ENCODE measurements at places on chromosomes 1 and 21. TPM values are rescaled to one million over a fixed set of nuclear protein-coding genes. Genes with fewer than 3 reads are reported as not detected.

DNA sequence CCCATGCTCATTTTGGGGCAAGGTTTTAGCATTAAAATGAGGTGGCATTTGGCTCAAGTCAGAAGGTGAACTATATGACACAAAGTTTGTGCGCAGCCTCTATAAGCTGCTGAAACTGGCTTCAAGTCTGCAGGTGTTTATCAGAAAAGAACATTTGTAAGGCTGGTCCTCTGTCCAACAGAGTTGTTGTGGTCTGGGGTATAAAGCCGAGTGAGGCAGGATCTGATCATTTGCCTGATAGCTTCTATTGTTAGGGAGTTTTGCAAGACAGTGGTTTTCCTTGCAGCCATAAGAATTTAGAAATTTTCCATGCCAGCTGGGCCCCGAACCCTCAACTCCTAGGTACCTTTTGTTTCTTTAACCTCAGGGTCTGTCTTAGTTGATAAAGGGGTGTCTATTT, 130.8 kb downstream of the PGBD5 start:
- DNase-seq = no peak
- H3K4me3 ChIP-seq = no peak overlapping the region
- no peaks in the 10 kb centered on the region for H3K36me3 ChIP-seq
- no peak overlapping the region for H3K27ac ChIP-seq
- H3K27me3 ChIP-seq = no peaks in the 10 kb centered on the region
- no peaks in the 10 kb centered on the region for H3K4me1 ChIP-seq

DNA sequence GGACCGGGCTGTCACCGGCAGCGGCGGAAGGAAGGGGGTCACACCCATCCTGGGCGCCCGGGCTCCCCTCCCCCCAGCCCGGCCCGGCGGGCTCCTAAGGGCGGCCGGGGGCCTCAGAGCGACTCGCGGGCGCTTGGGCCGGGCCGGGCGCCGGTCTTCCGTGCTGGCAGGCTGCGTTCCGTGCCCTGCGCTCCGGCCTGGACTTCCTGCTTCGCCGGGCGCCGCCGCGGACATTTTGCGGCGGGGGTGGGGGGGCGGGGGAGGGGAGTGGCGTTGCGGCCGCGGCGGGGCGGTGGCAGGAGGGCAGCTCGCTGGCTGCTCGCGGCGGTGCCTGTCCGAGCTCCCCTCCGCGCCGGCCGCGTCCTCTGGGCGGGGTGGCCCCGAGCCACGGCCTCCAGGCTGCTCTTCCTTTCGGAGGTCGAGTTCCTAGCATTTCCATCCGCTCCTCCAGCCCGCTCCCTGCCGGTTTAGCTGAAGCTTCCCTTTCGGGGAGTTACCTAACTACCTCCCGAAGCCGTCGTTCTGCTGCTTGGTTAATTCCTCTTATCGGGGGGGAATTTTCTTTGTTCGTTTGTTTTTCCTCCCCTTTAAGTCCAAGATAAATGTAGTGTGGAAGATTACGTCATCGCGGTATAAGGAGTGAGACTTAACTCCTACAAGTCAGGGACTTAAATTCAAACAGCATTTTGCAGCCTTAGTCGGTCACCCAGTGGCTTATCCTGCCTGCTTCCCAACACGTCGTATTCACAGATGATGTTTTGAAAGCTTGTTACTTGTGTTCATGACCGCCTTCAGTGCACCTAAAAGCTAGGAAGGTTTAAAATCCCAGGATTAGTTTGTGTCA, 730 bp downstream of the CDC42 start:
- peaks cover 34% of the 10 kb centered on the region for H3K4me1 ChIP-seq
- H3K27me3 ChIP-seq = no peaks in the 10 kb centered on the region
- no peaks in the 10 kb centered on the region for H3K36me3 ChIP-seq
- peak overlapping the region; percentile 97 for H3K4me3 ChIP-seq

DNA sequence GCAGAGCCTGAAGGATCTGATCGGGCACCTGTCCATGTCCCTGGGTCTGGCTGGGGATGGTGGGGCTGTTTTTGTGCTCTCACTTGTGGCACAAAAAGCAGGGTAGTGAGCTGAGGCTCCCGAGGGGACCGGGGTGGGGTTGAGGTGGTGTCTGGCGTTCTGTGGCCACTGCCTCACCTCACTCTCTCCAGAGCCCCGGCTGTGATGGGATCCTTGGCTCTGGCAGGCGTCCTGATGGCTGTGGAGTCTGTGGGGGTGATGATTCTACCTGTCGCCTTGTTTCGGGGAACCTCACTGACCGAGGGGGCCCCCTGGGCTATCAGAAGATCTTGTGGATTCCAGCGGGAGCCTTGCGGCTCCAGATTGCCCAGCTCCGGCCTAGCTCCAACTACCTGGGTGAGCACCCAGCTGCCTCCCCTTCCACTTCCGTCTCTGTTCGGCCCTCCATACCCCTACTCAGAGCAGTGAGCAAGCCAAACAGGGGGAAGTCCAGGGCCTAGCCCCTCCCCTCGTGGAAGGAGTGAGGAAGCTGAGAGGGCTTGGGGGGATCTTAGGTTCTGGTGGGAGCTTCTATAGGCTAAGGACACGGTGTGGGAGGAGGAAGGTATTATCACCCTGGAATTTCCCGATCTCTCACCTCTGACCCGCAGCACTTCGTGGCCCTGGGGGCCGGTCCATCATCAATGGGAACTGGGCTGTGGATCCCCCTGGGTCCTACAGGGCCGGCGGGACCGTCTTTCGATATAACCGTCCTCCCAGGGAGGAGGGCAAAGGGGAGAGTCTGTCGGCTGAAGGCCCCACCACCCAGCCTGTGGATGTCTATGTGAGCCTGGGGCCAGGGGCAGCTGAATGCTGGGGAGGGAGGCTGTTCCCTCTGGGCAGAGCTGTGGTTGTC, 7.0 kb downstream of the ADAMTSL4 start:
- H3K27ac ChIP-seq = no peak overlapping the region
- H3K4me3 ChIP-seq = no peak overlapping the region
- H3K4me1 ChIP-seq = peaks cover 58% of the 10 kb centered on the region
- H3K27me3 ChIP-seq = no peaks in the 10 kb centered on the region

- no peaks in the 10 kb centered on the region for H3K27me3 ChIP-seq
- DNase-seq = no peak
- no peaks in the 10 kb centered on the region for H3K36me3 ChIP-seq
- no peaks in the 10 kb centered on the region for H3K4me1 ChIP-seq
- H3K4me3 ChIP-seq = no peak overlapping the region
These were observed 289.6 kb upstream of the DAB1 start for GRCh38 chr1:57713501-57713900.

GRCh38 chr1:53025034-53025768, 36.8 kb upstream of the PODN start:
- H3K4me1 ChIP-seq = no peaks in the 10 kb centered on the region
- no peak overlapping the region for H3K4me3 ChIP-seq
- peak overlapping the region; percentile 59 for H3K27ac ChIP-seq
- no peak for DNase-seq
- no peaks in the 10 kb centered on the region for H3K27me3 ChIP-seq
- H3K36me3 ChIP-seq = no peaks in the 10 kb centered on the region

DNA sequence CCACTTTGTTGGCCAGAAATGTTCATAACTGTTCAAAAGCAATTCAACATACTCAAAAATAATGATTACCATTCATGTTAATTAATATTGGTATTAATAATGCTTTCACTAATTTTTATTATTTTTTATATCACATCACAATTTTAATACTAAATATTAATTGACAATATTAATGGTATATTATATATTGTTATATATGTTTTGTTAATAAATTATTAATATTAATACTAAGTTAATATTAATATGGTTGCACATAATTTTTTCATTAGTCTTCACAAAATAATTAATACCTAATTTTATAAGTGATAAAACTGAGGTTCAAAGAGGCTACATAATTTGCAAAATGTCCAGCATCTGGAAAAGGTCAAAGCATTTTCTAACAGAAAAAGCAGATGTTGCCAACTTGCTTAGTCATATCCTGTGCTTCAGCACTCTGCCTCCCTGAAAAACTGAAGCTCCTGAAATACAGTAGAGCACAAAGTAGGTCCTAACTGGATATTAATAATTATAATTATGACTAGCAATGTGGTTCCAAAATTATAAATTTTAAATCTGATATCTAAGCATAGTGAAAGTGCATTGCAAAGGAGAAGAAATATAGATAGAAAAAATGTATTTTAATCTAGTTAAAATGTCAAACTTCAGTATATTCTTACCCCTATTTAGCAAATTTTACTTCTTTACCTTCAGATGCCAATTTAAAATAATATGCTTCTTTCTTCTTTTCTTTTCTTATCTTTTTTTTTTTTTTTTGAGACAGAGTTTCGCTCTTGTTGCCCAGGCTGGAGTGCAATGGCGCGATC, 123.2 kb upstream of the TNFSF4 start:
- no peaks in the 10 kb centered on the region for H3K4me1 ChIP-seq
- peaks cover 6% of the 10 kb centered on the region for H3K27me3 ChIP-seq
- no peak for DNase-seq
- no peaks in the 10 kb centered on the region for H3K36me3 ChIP-seq
- H3K27ac ChIP-seq = no peak overlapping the region
- H3K4me3 ChIP-seq = no peak overlapping the region

DNA sequence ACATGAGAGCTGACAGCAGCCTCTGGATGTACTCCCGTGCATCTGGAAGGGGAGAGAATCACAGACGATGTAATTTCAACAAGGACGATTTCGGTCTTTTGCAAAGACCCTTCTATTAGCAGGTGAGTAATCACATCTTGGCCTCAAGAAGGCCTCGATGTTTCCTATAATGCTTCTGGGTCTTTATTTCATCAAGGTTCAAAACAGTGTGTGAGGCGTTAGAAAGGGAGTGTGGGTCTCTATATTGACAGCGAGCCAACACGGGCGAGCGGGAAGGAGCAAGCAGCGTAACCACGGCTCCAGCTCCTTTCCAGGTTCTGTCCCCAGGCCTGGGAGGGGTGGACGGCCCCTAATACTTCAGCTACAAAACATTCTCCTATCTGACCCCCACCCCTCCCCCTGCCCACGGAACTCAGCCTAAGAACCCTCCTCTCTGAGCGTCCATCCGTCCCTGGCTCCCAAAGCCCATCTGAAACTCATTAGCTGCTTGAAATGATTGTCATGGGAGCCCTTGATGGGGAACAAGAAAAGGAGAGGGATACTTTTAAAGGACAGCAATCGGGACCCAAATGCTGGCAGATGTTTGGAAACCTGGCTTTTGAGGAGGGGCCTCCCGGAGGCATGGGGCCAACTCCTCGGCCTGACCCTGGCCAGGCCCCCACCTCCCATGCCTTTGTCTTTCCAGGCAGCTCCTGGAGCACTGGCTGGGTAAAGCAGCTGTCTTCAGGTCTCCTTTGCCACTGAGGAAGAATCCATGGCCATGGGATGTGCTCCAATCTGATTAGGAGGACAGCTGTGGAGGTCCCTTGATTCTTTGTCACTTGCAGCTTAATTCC, 250.8 kb downstream of the FOXD2 start:
- no peaks in the 10 kb centered on the region for H3K36me3 ChIP-seq
- DNase-seq = no peak

Gene MYCBP
- total RNA-seq = 27.9 TPM

Gene MARK1
- total RNA-seq = 4.7 TPM
